ENCODE measurements at places on chromosomes 7 and 10.
A peak's percentile ranks its signal among the peaks of the same experiment; 100 is the strongest.

- DNase-seq: no peak
Observed at GRCh38 chr7:106681815-106682495, 21.0 kb upstream of the CCDC71L start.

DNA sequence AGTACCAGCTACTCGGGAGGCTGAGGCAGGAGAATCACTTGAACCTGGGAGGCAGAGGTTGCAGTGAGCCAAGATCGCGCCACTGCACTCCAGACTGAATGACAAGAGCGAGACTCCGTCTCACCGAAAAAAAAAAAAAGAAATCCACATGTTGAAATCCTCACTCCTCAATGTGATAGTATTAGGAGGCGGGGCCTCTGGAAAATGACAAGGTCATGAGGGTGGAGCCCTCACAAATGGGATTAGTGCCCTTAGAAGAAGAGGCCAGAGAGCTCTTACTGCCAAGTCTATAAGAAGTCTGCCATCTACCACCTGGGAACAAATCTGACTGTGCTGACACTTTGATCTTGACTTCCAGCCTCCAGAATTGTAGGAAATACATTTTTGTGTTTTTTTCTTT is 10.6 kb downstream of the MMD2 start:
- no peak for DNase-seq

DNA sequence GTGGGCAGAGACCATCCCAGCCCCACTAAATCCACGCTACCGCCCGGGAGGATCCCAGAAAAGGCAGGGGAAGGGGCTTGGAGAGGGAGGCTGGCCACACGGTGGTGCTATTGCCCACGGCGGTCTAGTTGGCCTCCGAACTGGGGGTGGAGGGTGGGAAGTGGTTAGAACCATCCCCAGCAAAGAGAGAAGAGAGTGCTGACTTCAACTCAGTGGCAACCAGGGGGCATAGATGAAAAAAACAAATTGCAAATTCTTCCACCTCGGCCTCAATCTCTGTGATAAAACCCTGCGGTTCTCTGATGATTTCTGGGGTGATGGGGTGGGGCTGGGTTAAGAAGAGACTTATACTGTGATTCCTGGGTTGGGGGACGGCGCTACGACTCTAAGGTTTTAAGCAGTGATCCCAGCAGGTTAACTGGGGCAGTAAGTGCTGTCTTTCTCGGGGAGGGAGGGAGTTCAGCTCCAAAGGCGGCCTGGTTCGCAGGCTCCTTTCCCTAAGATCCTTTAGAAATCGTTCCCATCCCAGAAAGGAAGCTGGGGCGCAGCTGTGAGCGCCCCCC is 154.5 kb upstream of the LYZL2 start:
- peak; percentile 58 for DNase-seq

- DNase-seq: no peak
Observed at GRCh38 chr7:36021917-36022550, 131.0 kb upstream of the EEPD1 start.

GRCh38 chr10:126439942-126440341 is 51.7 kb upstream of the ADAM12 start:
- DNase-seq: no peak

DNA sequence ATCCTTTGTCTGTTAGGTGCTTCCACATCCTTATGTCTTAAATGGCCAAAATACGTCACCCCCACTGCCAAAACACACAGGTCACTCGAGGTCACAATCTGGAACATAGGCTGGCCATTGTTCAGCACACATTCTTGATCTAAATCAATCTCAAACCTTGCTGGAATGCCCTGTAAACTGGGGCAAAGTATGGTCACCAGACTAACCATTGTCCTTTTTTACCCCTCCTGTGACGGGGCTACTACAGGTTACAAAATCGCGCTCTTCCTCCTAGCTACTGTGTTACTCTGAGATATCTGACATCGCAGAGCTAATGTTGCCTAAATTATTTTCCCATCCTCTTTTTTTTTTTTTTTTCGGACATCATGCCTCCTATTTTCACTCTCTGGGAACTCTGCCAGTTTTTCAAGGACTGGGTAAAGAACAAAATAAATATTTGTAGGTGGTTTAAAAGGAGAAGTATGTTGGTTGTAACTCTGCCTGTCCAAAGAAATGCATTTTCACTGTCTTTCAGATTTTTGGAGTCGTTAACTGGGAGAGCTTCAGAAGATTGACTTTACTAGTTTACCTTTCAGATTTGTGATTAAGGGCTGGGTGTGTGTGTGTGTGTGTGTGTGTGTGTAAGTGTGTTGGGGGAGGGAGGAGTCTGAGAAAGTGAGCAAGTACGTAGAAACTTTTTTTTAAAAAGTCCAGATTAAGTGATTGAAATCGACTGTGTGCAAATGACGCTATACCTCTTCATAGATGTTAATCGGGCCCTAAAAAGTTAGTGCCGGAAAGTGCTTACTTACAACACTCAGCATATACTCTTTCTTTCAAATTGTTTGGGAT is 942 bp upstream of the KIAA1217 start:
- no peak for DNase-seq

- no peak for DNase-seq
Observed at GRCh38 chr7:157985636-157986035, 602.0 kb downstream of the PTPRN2 start.

DNA sequence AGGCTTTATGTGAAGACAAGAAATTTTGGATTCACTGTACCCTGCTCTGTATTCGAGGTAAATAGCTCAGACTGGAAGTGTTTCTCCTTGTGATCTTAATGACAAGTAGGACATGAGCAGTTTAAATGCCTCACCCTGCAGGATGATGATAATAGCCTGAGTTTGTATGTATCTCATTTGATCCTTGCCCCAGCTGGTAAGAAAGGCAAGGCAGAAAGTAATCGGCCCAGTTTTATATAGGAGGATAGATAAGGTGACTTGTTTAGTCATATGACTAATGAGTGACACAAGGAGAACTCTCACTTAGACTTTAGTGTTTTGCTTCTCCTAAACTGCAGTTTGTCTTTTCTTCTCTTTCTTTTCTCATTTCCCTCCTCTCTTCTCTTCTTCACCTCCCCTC is 372.6 kb downstream of the PHF14 start:
- DNase-seq: no peak

DNA sequence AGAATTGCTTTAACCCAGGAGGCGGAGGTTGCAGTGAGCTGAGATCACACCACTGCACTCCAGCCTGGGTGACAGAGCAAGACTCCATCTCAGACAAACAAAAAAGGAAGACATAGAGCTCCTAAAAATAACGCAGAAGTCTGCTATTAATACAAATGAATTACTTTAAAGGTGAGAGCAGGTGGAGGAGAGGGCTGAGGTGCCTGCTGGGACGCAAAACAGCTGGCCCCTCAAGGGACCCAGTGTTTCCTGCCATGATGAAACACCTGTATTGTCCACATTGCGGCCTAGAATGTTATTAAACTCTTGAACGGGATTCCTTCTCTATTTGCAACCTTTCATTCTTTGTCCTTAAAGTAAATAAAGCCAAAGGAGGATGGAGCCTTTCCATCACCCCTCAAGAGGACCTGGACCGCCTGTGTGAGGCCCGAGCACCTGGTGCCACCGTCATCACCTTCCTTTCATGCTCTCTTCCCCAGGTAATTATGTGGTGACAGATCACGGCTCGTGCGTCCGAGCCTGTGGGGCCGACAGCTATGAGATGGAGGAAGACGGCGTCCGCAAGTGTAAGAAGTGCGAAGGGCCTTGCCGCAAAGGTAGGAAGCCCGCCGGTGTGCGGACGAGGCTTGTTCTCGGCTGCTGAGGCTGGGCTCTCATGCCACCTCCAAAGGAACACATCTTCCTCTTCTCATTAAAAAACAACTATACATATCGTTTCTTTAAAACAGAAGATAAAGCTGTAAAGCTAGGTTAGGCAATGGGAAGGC is 136.7 kb downstream of the EGFR start:
- DNase-seq: no peak

GRCh38 chr10:124650263-124650662 is 93.9 kb downstream of the FAM53B start:
- DNase-seq: no peak

DNA sequence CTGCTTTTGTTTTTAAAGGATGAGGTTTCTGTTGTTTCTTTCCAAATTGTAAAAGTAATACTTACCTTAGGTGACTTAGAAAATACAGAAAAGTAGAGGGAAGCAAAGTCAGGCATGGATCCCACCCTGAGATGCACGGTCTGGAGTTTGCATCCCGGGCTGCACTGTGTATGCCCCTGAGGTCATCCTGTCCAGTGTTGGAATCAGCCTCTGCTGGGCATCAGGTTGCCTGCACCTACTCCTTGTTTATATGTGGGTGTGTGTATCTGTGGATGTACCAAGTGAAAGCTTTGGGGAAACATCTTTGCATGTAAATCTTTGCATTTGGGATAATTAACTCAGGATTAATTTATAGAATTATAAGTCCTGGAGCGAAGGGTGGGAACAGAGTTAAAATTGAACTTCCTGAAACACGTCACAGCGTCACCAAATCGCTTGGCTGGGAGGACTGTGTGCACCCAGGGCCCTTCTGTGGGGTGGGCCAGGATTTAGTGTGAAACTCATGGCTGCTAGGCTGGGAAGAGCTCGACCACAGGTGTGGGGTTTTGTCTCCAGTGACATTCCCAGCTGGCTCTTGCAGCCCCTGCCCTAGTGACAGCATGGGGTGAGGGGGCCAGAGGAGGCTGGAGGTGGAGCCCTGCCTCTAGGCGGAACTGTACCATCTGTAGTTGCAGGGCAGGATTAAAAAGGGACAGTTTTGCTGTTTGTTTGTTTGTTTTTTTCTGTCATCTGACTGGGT is 27.9 kb downstream of the GTF2IRD1 start:
- no peak for DNase-seq

DNA sequence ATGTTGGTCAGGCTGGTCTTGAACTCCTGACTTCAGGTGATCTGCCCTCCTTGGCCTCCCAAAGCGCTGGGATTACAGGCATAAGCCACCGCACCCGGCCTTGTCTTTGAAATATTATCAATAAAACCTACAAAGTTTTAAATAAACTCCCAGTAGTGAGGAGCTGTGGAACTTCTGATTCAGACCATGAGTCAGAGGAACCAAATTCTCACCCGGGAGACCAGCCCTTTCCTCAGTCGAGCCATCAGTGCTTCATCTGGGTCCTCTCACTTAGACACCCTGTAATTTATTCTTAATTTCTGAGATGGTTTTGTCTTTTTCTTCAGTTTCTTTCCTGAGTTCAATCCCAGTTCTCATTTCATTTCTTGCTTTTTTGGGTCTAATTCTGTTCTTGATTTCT is 68.6 kb downstream of the DYNC2I1 start:
- no peak for DNase-seq

DNA sequence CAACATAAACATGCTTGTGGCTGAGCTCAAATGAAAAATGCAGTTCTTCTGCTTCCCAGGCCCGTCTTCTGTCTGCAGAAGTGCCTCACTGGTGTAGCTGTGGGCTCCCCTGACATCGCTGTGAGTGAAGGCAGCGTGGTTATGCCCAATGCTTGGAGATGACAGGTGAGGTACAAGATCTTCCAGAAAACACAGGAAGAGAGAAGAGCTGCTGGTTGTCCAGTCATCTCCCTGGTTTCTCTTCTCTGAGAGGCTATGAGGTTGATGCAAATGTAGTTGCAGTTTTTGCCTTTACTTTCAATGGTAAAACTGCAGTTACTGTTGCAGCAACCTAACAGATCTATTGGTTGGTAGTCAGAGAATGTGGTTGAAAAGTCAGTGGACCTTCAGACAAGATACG is 223.6 kb downstream of the GATA3 start:
- no peak for DNase-seq

GRCh38 chr7:74051193-74051592 is 23.2 kb downstream of the ELN start:
- no peak for DNase-seq

DNA sequence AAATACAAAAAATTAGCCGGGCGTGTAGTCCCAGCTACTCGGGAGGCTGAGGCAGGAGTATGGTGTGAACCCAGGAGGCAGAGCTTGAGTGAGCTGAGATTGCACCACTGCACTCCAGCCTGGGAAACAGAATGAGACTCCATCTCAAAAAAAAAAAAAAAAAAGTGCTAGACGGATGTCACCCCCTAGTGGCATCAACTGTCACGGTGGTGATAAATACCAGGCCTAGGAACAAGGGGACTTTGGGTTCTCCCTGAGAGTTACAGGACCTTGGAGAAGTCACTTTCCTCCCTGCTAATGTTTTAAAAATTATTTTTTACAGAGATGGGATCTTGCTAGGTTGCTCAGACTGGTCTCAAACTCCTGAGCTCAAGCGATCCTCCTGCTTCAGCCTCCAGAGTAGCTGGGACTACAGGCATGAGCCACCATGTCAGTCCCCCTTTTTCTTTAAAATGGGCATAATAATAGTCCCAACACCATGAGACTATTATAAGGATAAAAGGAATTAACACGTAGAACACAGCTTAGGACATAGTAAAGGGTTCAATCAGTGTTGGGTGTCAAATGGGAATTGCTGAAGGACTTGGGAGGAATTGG is 2.6 kb upstream of the TMEM130 start:
- DNase-seq: no peak

DNA sequence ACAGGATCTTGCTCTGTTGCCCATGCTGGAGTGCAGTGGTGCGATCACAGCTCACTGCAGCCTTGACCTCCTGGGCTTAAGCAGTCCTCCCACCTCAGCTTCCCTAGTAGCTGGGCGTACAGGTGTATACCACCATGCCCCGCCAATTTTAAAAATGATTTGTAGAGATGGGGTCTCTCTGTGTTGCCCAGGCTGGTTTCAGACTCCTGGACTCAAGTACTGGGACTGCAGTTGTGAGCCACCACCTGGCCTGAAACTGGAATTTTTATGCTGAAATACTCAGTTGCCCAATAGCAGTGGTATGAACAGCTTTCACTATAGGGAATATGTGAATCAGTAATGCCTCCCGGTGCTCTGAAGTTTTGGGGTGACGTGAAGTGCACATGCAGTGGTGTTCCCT is 7.6 kb downstream of the ZRANB1 start:
- no peak for DNase-seq

GRCh38 chr7:137342265-137342664 is 1.3 kb downstream of the PTN start:
- no peak for DNase-seq

GRCh38 chr7:50221433-50221832 is 83.1 kb upstream of the IKZF1 start:
- DNase-seq: no peak

DNA sequence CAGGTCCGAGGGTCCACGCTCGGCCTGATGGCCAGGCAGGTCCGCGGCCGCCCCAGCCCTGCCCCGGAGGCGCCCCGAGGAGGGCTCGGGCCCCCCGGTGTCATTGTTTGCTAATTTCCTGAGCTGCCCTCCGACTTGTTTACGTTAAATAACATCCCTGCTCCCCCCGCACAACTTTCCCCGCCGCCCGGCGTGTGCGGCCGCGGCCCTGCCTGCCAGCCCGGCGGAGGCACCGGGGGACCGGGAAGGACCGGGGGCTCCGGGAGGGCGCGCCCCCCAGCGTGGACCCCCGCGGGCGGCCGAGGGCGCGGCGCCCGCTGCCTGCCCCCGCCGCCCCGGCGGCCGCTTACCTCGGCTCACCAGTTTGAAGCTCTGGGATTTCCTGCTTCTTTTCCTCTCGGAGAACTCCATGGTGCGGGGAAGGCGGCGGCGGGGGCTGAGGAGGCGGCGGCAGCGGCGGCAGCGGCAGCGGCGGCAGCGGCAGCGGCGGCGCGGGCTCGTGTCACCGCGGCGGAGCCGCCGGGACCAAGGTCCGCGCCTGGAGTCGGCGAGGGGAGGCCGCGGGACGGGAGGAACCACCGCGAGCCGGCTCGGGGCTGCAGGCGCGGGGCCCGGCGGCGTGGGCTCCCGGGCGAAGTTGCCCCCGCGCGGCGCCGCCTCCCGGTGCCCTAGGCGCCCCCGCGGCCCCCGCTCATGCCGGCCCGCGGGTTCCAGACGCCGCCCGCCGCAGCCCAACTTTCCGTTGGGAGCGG is 515 bp downstream of the BEND7 start:
- DNase-seq: no peak

Data from T-helper 22 cell (primary cell).